Left cardiac atrium (tissue), 4 donors: ENCODE measurements at places on chromosomes 6 and 20.

GRCh38 chr20:19889011-19889953 lies 127.9 kb upstream of the NAA20 start:
- DNase-seq, result peak; percentile 73

GRCh38 chr6:169171016-169171415 lies 82.6 kb downstream of the THBS2 start:
- DNase-seq, result no peak

- DNase-seq, result no peak
These were observed 430 bp upstream of the FAM110A start for GRCh38 chr20:833121-833449.

DNA sequence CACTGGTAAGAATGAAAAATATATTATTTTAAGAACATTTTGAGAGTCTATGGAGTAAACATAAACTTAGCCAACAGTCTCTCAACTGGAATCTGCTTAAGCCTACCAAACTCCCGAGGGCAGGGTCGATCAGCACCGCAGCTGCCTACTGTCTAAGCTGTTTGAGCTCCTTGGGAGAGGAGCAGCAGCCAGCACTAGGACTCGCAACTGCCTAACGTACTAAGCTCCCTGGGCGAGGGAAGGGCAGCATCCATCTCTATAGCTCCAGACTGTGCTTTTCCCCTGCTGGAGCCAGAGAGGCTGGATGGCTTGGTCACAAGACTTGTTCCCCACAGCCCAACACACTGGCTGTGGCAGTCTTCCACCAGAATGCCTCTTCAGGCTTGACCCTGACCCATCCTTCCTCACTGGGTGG lies 96.4 kb downstream of the MOXD1 start:
- no peak for DNase-seq

DNA sequence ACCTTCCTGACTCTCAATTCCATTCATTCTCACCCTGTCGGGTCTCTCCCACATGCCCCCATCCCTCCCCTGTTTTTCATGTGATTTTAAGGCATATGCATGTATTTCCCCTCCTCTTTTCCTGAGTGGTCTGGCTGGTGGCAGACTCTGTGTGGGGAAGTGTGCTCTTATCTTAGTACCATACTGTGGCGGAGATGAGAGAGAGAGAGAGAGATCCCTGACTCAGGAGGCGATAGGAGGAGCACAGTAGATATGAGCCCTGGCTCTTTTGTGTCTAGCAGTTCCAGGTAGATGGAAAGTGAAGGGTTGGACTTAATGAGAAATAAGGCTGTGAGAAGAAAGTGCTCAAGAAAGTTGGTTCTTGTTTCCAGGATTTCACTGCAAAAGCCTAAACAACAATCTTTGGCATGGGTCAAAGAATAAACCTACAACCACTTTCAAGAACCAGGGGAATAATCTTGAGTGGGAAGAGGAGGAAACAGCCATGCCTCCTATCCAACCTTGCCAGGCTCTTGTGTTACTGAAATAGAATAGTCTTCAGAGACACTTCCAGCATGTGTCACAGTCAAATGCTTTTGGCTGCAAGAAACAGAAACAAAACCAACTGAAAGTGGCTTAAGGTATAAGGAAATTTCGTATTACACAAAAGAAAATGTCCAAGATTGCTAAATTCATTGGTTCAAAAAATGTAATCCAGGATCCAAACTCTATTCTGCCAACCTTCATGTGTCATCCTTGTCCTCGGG lies 123.8 kb upstream of the MYLIP start:
- no peak for DNase-seq

GRCh38 chr20:15333170-15333569 lies 995.8 kb upstream of the FLRT3 start:
- no peak for DNase-seq

- no peak for DNase-seq
These were observed 165.3 kb downstream of the ZMYND8 start for GRCh38 chr20:47191074-47191673.

DNA sequence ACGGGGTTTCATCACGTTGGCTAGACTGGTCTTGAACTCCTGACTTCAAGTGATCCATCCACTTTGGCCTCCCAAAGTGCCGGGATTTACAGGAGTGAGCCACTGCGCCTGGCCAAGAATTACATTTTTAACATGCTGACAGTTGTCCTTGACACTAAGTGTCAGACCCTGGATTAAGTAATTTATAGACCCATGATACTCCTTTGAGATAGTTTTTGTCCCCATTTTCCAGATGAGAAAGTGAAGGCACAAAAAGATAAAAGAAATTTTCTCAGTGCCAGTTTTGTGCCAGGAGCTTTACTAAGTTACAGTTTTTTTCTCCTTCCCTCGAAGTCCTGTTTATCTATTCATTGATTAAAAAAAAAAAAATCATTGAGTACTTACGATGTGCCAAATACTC lies 9.8 kb upstream of the EDEM2 start:
- no peak for DNase-seq

DNA sequence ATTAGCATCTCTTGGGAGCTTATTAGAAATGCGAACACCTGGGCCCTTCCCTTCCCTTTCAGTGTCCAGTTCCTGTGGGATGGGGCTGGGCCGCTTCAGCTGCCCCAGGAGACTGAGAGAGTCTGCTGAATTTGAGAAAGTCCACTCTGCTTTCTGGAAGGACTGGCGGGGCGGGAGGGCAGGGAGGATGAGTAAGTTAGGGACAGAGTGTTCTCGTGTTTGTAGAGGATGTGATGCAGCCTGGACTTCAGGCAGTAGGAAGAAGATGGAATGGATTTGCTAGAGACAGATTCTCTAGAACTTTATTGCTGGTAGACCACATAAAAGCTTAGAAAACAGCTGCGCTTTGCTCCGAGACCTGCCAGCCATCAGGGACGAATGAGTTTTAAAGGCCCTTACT lies 1.1 kb upstream of the TULP4 start:
- no peak for DNase-seq

DNA sequence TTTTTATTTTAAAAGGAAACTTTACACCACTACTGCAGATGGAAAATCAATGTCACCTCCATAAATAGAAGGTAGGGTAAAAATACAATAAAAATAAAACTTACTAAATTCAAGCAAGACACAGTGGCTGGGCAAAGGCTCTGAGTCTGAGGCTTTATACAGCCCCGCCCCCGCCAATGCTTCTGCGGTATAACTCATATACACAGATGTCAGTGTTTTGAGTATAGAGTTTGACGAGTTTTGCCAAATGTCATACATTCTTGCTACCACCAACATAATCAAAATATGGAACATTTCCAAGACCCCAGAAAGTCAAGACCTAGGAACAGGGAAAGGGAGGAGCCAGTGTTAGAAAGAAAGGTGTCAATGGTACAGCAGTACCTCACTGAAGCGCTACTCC lies 12.8 kb downstream of the NFATC2 start:
- no peak for DNase-seq

- DNase-seq, result no peak
These were observed 326.4 kb upstream of the KHDRBS2 start for GRCh38 chr6:62612471-62612870.

DNA sequence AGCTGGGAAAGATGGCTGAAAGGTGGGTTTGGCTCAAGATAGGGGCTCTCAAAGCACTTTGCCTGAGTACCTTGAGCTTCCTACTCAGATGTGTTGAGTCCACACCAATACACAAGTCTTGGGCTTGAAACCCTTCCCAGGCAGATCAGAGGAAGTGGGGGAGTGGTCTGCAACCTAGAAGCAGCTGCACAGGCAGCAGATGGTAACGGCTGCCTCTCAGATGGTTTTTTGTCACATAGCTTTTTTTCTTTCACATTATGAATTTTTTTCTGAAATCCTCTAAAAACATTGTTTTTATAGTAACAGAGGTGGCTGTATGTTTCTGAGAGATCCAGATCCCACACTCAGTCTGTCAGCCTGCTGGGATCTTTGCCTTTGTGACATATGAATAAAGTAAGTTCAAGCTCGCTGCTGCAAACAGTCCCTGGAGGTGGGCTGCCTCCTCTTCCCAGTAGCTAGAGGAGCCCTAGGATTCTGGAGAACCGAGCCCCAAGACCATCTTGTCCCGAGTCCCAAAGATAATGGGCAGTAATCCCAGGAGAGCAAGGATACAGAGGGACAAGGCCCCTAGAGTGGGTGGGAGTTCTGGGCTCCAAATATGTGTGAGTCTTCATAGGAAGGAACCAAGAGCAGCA lies 97.1 kb upstream of the TOP1 start:
- no peak for DNase-seq

- no peak for DNase-seq
These were observed 16.0 kb upstream of the TAAR1 start for GRCh38 chr6:132675002-132675401.

- no peak for DNase-seq
These were observed 135.3 kb downstream of the HFE start for GRCh38 chr6:26222571-26222970.

DNA sequence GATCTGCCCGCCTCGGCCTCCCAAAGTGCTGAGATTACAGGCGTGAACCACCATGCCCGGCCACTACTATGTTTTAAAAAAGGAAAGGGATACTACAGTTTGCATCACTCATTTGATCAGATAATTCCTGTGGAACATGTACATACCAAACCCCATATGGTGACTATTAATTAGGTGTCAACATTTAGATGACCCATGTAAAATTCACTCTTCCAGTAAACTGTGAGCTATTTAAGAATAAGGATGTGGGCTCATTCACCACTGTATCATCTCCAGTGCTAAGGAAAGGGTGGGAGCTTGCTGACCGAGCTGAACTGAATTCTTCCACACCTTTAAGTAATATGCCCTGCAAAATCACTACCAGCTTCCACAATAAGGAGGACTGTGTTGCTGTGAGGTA lies 127.5 kb downstream of the BTBD9 start:
- DNase-seq, result no peak

DNA sequence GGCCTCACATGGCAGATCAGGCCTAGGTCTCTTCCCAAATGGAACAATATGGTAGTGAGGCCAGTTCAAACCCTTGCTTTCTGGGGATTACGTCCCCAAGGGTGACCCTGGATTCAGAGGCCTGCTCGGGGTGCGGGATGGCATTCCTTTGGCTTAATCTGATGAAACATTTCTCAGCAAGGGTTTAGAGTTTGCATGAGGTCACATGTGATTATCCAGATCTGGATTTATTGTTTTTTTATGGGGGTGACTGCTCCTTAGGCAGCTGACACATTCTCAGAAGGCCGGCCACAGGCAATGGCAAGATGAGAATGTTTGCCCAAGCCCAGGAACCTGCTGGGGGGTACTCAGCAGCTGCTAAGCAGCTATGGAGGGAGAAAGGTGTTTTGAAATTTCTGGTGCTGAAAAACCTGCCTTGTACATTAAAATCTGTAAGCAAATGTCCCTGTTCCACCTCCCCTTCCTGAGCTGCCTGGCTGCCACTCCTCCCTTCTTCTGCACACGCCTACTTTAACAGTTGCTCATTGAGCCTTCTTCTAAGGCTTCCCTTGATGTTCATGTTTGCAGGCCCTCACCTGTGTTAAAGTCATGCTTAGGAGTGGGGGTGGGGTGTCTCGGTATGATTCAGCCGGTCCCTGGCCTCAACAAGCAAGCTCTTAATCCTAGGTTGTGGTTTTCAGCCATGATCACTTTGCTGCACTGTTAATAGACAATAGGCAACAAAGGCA lies 37.9 kb upstream of the FUCA2 start:
- no peak for DNase-seq

- no peak for DNase-seq
These were observed 141.7 kb downstream of the ADGRG6 start for GRCh38 chr6:142443532-142443931.

GRCh38 chr20:19937651-19938420 lies 79.3 kb upstream of the NAA20 start:
- no peak for DNase-seq

DNA sequence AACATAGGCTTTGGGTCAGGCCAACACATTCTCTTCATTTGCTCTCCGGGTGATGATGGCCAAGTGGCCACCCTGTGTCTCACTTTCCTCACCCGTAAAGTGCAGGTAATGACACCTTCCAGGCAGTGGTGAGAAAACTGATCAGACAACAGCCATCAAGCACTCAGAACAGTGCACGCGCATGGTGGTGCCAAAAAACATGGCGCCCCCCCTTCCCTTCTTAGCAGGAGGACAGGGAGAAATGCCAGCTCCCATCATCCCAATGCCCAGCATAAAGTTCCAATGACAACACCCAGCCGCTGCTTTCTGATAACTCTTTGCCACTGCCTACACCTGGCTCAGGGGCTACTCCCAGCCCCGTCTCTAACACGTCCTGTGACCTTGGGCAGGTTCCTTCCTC lies 8.4 kb downstream of the BPIFB1 start:
- DNase-seq, result no peak

DNA sequence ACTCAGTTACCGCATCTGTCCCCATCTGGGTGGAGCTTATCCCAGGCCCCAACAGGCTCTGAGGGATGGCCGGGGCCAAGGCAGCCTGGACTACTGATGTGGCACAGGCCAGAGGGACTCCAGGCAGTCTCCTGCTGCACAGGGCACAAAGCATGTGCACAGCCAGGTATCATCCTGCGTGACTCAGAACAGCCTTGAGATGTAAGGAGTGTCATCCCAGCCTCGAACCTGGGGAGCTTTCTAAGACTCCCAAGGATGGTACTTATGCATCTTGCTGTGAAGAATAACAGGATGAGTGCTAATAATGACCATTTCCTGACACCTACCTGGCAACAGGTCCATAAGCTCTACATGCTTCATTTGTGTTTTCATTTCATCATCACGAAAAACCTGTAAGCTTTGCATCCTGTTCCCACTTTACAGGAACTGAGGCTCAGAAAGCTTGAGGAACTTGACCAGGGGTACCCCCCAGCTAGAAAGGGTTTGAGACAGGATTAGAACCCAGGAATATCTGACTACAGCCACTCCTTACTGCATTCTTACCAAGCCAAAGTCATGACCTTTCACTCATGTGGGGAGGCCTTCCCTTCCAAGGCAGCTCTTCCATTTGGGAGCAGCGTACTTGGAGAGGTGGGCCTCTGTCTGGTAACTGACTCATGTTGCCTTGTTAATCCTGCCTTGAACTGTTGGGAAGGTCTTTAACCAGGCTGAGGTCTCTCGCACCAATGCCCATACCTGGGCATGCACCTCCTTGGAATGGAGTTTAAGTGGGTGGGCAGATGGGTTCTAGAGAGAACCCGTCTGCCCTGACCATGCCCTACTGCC lies 1.9 kb downstream of the TRIB3 start:
- DNase-seq, result no peak

GRCh38 chr6:116389357-116389756 lies 18.6 kb downstream of the DSE start:
- DNase-seq, result no peak

GRCh38 chr6:85436411-85436810 lies 13.5 kb upstream of the NT5E start:
- no peak for DNase-seq

DNA sequence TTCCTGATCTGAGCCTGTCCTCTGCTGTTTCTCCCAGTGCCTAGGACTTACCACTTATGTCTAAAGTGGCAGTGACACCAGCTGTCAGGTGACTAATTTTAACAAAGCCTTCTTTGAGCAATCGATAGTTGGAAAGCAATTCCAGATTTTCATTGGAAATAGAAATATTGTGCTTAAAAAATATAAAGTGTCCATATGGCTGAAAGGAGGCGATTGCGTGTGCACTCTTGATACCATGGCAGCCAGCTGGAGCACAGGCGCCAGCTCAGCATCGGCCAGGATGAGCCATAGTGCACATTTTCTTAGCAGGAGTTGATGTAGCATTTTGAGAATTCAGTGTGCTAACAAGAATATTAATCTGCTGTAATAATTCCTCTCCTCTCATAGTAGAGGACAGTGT lies 70.0 kb downstream of the LRRC1 start:
- no peak for DNase-seq

GRCh38 chr6:125004797-125005595 lies 42.8 kb downstream of the RNF217 start:
- DNase-seq, result no peak
